ENCODE measurements at places on chromosomes 16 and 17.

DNA sequence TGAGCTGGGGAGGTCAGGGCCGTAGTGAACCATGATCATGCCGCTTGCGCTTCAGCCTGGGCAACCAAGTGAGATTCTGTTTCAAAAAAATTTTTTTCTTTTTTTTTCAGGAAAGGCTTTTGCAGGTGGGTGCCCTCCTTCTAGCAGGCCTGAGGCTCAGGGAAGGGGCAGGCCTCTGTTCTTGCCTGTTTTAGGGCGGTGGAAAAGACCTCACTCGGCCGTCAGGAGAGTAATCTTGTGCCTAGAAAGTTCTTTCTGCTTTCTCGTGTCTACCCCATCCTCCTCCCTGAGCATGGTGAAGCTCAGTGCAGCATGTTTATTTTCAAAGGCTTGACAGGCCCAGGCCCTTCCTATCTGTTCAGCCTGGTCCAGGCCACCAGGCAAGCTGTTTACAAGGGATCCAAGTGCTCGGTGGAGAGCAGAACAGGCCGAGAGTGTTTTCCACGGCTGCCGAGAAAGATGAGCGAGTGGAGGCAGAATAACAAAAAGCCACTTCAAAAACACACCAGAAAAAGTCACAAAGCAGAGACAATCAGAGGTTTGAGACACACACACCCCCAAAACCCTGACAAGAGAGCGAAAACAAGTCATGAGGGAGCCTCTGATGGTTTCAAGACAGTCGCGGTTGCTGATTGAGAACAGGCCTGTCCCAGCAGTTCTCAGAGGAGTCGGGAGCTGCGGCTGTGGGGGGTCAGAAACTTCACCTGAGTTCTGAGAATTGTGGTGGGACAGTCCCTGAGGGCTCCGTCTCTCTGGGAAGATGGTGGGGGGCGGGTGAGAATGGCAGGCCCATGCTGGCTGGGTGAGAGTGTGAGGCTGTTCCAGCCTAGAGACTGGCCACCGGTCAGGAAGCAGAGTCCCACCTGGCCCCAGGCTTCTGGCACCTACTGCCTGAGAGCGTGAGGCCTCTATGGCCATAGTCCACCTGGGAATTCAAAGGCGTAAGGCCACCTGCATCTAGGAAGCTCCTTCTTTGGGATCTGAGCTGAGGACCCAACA is 37.5 kb upstream of the CCR7 start:
- peaks cover 16% of the 10 kb centered on the region for H3K4me1 ChIP-seq
- no peak overlapping the region for H3K4me3 ChIP-seq
- no peak for DNase-seq
- no peak overlapping the region for H3K27ac ChIP-seq

GRCh38 chr17:74862108-74862901 is 2.6 kb upstream of the GRIN2C start:
- H3K4me1 ChIP-seq: peaks cover 17% of the 10 kb centered on the region
- peaks cover 12% of the 10 kb centered on the region for H3K36me3 ChIP-seq
- DNase-seq: peak; percentile 25
- H3K27me3 ChIP-seq: peaks cover 44% of the 10 kb centered on the region
- H3K27ac ChIP-seq: no peak overlapping the region
- H3K4me3 ChIP-seq: no peak overlapping the region

GRCh38 chr16:1053700-1054368 is 18.7 kb upstream of the SSTR5 start:
- H3K36me3 ChIP-seq: no peaks in the 10 kb centered on the region
- H3K27ac ChIP-seq: no peak overlapping the region
- H3K27me3 ChIP-seq: peaks cover 28% of the 10 kb centered on the region
- no peak overlapping the region for H3K4me3 ChIP-seq
- H3K4me1 ChIP-seq: peaks cover 3% of the 10 kb centered on the region

DNA sequence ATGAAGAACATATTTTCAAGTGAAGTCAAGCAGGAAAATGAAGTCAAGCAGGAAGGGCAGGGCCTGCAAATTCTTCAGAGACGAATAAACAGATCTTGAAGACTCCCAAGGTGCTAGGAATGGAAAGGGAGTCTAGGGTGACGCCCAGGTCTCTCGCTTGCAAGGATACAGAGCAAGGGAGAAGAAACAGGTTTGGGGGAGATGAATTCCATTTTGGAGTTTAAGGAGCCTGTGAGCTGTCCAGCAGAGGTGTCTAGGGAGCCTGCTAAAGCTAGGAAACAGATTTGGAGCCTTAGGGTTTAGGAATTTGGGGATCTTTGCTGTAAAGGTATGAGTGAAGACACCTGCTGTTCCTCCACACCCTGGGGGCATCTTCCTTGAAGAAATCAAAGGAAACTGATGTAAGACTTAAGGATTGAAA is 2.0 kb upstream of the UNKL start:
- no peak overlapping the region for H3K4me3 ChIP-seq
- peaks cover 67% of the 10 kb centered on the region for H3K4me1 ChIP-seq
- H3K27ac ChIP-seq: no peak overlapping the region
- no peaks in the 10 kb centered on the region for H3K36me3 ChIP-seq

DNA sequence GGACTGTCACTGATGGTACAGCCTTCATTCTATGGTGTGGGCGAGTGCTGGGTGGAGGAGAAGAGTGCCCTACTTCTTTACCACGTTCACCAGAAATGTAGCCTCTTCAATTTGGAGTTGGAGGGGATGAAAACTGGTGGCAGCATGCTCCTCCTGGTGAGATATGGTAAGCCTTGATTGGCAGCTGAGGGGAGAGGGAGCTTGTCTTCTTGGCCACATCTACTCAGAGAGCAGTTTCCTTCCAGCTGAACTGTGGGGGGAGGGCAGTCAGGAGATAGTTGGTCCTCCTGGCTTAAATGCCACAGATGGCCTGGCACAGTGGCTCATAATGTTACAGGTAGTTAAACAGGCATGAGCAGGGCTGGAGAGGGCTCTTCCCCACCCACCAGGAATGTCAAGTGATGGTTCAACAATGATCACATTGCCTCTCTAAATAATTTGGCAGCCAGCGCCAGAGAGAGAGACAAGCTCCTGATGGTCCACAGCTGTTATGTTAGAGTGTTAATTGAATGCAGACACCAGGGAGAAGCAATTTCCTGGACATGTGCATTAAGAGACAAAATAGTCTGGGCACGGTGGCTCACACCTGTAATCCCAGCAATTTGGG is 9.0 kb upstream of the MAPK3 start:
- no peak overlapping the region for H3K27ac ChIP-seq
- DNase-seq: no peak
- no peaks in the 10 kb centered on the region for H3K4me1 ChIP-seq
- no peaks in the 10 kb centered on the region for H3K36me3 ChIP-seq
- no peak overlapping the region for H3K4me3 ChIP-seq

GRCh38 chr16:51710186-51710585 is 559.1 kb upstream of the SALL1 start:
- no peak for DNase-seq
- H3K4me1 ChIP-seq: no peaks in the 10 kb centered on the region
- H3K27ac ChIP-seq: no peak overlapping the region
- no peaks in the 10 kb centered on the region for H3K27me3 ChIP-seq
- H3K36me3 ChIP-seq: no peaks in the 10 kb centered on the region
- no peak overlapping the region for H3K4me3 ChIP-seq

DNA sequence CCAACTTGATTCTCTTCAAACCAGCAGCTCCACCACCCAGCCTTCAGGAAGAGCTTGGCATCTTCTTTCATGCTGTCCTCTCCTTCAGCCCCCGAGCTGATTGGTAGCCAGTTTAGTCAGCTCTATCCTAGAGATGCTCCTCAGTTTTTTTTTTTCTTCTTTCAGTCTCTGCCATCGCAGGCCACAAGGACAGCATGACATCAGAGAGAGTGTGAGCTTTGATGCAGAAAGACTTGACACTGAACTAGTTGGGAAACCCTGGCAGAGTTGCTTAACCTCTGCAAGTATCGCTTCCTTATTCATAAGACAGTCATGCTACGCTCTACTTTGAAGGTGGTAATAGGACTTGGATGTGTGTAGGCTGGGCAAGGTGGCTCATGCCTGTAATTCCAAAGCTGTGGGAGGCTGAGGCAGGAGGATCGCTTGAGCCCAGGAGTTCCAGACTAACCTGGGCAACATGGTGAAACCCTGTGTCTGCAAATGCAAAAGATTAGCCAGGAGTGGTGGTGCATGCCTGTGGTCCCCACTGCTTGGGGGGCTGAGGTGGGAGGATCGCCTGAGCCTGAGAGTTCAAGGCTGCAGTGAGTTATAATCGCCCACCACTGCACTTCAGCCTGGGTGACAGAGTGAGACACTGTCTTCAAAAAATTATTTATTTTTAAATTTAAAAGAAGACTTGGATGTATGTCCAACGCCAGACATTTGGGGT is 2.6 kb downstream of the CD300LB start:
- H3K27me3 ChIP-seq: no peaks in the 10 kb centered on the region
- no peak overlapping the region for H3K4me3 ChIP-seq
- DNase-seq: no peak
- no peak overlapping the region for H3K27ac ChIP-seq
- no peaks in the 10 kb centered on the region for H3K4me1 ChIP-seq

GRCh38 chr16:88548131-88548874 is 21.9 kb upstream of the ZC3H18 start:
- H3K4me1 ChIP-seq: no peaks in the 10 kb centered on the region
- no peak overlapping the region for H3K4me3 ChIP-seq
- no peak for DNase-seq
- no peaks in the 10 kb centered on the region for H3K36me3 ChIP-seq

DNA sequence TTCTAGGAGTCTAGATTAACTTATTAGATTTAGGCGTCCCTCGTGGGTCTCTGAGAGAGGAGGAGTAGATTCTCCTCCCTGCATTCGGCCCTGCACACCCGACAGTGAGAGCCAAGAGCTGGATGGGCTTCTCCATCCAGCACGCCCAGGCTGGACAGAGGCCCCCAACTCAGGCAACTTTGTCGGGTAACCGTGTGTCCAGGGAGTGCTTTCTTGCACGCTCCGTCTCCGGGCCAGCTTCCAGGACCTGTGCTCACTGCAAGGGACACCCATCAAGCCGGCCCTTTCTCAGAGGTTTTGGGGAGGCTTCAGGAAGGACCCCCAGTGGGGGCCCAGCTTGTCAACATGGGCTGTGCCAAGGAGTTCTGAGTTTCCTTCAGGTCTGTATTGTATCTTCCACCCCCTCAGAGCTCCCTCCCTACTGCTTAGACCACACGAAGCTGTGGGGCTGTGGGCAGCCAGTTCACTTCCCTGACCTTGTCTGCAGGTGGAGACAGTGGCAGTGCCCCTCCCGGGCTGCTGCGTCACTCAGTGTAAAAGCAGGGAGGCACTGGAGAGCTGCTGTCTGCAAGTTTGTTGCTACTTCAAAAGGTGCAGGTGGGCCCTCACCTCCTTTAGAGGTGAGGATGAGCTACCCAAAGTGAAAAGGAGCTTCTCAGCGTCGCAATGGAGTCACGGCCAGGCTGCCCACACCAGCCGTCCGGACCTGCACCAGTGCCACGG is 24.0 kb upstream of the C16orf78 start:
- H3K27ac ChIP-seq: no peak overlapping the region
- H3K36me3 ChIP-seq: no peaks in the 10 kb centered on the region
- H3K4me3 ChIP-seq: no peak overlapping the region
- H3K27me3 ChIP-seq: no peaks in the 10 kb centered on the region

- DNase-seq: no peak
- H3K4me1 ChIP-seq: peaks cover 10% of the 10 kb centered on the region
- H3K4me3 ChIP-seq: no peak overlapping the region
- no peak overlapping the region for H3K27ac ChIP-seq
- H3K27me3 ChIP-seq: no peaks in the 10 kb centered on the region
These were observed 41.9 kb downstream of the PIGL start for GRCh38 chr17:16258901-16259300.

DNA sequence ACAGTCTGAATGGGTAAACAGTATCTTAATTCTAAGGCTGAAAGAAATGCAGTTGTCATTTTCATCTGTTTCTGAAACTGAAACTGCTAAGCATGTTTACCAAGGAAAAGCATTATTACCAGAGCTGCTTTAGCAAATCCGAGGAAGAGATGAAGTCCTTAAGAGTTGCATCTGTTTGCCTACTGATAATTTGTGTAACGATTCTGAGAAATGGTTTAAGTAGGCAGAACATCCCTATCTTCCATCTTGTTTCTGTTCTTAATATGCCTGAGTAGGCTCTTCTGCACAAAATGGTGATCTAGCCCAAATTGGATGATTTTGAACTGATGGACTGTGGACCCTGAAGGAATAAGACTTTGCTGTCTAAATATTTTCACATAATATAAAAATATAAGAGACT is 34.9 kb downstream of the NUP93 start:
- no peaks in the 10 kb centered on the region for H3K27me3 ChIP-seq
- H3K27ac ChIP-seq: no peak overlapping the region
- H3K4me1 ChIP-seq: peaks cover 3% of the 10 kb centered on the region
- no peak for DNase-seq
- H3K36me3 ChIP-seq: peaks cover 4% of the 10 kb centered on the region

DNA sequence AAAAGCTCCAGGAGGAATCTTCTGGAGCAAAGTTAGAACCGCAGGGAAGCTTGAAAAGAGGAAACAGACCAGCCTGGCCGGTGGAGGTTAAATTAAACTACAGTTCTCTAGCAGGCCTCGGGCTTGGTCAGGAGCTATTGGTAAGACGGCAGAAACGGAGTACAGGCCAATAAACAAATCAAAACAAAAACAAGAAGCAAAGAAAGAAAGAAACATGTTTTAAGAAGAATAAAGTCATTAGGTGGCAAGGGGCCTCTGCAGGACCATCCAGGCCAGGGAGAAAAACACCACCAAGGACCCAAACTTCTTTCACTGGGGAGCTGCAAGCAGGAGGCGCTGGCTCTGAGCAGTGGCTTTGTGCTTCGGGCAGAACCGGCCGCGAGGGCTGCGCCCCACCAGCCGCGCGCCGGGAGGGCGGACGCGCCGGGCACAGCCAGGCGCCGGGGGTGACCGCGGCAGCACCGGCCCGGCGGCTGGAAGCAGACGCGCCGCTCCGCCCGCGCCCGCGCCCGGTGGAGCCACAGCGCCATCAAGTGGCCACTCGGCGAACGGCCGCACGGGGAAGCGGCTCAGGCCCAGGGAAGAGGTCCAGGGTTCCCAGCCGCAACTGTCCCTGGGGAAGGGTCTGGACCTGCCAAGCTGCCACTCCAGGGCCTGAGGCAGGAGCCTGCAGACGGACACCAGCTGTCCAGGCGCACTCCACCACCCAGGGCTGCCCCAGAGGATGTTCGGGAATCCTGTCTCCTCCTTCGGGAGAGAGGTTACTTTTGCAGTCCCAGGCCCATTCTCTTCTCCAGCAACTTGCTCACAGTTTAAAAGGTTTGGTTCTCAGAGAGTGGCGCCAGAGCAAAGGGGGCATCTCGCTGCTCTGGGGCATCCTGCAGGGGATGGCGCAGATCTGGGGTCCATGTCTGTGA is 419.4 kb downstream of the SOX9 start:
- H3K4me3 ChIP-seq: peak overlapping the region; percentile 4
- H3K27ac ChIP-seq: no peak overlapping the region
- no peaks in the 10 kb centered on the region for H3K4me1 ChIP-seq
- DNase-seq: peak; percentile 68
- no peaks in the 10 kb centered on the region for H3K36me3 ChIP-seq
- H3K27me3 ChIP-seq: no peaks in the 10 kb centered on the region

- peaks cover 18% of the 10 kb centered on the region for H3K4me1 ChIP-seq
- DNase-seq: no peak
- no peaks in the 10 kb centered on the region for H3K36me3 ChIP-seq
- peak overlapping the region; percentile 45 for H3K27ac ChIP-seq
These were observed 729 bp downstream of the ADORA2B start for GRCh38 chr17:15945527-15946191.
